Globus pallidus (tissue), 1 donor: ENCODE measurements at places on chromosomes 4 and X.
A peak's percentile ranks its signal among the peaks of the same experiment; 100 is the strongest.

GRCh38 chrX:421646-422391, 35.1 kb upstream of the PPP2R3B start:
- DNase-seq: no peak

DNA sequence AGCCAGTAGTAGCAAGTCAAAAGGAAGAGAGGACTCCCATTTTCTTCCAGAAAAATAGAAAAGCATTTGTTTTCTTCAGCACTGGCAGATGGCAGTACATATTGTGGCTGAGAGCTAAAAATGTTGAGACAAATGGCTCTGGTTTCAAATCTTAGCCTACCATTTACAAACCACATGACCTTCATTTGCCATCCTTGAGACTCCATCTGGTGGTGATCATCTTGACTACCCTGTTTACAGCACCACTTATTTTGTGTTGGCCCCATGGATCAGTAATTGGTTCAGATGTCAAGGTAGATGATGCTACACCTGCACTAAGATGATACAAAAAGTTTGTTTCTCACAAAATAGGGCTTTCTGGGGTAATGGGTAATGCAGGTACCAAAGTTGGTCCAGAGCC, 951.8 kb upstream of the IGFBP7 start:
- no peak for DNase-seq

- DNase-seq: no peak
These were observed 22.7 kb downstream of the NOP14 start for GRCh38 chr4:2940267-2941137.

DNA sequence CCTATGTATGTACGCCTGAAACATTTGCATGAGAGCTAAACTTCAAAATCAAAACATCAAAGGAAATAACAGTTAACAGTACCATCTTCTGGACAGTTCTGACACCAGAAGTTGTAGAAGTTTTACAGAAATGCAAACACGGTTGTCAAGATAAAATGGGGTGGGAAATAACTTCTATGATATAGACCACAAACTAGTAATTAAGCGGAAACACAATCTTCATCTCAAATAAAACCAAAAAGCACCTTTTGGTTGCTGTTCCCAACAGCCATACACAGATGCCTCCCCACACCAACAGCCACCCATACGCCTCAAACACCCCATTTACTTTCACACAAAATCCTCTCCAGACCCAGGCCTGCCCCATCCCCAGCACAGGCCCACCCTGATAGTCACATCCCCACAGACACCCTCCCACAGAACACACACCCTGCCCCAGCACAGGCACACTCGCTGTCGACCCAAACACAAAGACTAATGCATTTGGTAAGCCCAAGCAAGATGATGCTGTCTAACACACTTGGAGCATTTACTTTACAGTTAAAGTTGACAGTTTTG, 64.3 kb downstream of the TAPT1 start:
- no peak for DNase-seq

DNA sequence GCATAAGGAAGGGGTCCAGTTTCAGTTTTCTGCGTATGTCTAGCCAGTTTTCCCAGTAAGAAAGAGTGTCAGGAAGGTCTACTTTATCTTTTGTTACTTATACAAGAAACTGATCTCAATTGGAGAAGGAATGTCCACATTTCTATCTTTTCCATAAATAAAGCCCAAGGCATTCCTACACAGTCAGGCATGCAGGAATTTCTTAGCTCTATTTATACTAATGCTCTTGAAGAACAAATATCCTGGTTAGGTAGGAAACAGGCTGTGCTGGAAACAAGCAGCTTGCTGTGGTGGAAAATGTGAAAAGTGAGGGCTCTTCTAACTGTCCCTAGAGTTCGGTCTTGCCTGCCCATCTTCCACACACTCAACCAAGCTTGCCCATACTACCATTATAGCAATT, 37.9 kb upstream of the PITX2 start:
- no peak for DNase-seq

GRCh38 chr4:38856524-38857337, at the start of gene TLR6:
Gene TLR6 (minus strand): TSS chr4:38856817. CDS start chr4:38829473, 27,344 bp downstream.
- peak; percentile 69 for DNase-seq

- DNase-seq: no peak
These were observed 11.9 kb downstream of the SULT1E1 start for GRCh38 chr4:69848028-69848427.
